ENCODE measurements at places on chromosomes 3 and 15.

GRCh38 chr15:42726114-42726513, 10.8 kb downstream of the CDAN1 start:
- DNase-seq: no peak

DNA sequence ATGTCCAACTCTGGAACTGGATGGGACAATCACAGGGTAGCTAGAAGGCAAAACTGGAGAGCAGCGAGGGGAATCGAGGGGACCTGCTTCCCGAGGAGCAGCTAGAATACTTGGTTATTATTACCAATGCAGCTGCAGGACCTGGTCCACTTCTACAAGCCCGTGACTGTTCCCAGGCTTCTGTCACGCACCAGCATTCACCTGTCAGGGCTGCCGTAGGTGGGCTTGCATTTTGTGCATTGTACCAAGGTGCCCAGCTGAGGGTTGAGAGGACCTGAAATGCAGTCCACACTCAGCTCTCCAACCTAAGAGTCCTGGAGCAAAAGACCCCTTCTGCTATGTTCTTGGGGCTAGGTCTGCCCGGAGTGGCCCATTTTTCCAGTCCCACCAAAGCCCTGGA, 2.3 kb downstream of the SEMA4B start:
- DNase-seq: no peak

DNA sequence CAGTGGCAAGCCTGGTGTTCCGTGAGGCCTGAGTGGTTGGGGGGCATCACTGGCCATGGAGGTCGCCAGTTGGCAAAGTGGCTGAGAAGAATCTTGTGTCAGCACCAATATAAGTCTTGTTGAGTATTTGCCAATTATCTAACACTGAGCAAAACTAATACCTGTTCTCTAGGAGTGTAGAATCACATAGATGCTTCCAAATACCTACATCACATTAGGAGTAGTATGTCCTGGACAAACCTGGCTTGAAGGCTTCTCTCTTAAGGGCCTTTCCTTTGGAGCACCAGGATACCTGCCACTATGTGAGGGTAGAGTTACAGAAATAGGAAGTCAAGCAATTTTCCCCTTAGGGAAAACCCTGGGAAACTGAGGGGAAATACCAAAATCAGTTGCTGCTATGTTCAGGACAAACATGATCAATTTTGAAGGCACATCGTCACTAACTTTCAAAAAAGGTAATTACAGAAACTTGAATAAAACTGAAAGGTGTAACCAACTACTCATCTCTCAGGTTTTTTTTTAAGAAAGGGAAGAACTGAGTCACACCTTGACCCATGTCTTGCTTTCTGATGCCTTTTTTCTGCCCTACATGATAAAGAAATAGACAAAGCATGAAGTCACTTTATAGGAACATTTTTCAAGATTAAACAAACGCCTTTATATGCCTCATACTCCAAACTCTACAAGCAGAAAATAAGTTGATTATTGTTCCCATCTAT, 100.4 kb downstream of the IMPG2 start:
- no peak for DNase-seq

GRCh38 chr3:76199382-76199781, 414.0 kb upstream of the ZNF717 start:
- DNase-seq: no peak

GRCh38 chr15:88894819-88895767, at the start of gene HAPLN3:
Gene HAPLN3, minus strand, starts transcription at chr15:88895544. Its CDS starts 8,246 bp downstream, at chr15:88887298.
- no peak for DNase-seq

DNA sequence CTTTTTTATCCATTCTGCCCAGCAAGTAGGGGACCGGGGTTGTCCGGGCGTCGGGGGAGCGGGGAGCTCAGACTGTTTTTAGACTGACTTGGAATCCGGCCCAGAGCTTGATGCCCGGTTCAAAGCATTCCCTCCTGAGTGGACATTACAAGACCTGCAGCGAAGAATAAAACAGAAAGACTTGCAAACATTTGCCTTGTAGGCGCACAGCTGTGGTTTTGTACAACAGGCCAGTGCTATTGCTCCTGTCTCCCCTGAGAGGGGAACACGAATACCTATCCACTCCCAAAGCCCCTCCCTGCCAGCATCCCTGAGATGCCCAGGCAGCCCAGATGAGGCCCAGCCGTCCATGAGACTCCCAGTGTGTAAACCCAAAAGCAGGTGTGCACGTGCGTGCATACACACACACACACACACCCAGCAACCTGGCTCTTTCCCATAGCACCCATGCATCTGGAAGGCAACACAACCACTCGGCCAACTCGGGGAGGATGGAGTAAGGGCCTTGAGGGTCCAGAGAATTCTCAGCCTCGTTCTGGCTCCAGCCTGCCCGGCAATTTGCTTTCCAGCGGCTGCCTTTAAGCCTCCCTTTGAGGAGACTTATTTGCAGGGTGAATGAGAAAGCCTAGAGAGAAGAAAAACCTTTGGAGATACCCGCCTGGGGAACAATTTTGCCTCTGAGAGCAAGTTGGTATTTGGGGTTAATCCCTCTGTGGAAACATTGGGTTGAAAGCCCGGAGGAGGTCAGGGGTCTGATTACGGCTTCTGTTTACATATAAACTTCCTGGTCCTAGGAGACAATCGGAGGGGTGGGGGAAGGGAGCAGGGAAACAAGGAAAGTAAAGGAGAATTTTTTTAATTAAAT, 161.0 kb upstream of the HES1 start:
- DNase-seq: no peak

- DNase-seq: no peak
Observed at GRCh38 chr3:182527745-182528144, 265.6 kb upstream of the ATP11B start.

GRCh38 chr3:9102240-9102981, 139.1 kb upstream of the RAD18 start:
- DNase-seq: no peak

GRCh38 chr3:177610262-177610661, 413.0 kb upstream of the TBL1XR1 start:
- DNase-seq: no peak

GRCh38 chr3:193894121-193894863, 241.7 kb upstream of the HES1 start:
- no peak for DNase-seq

DNA sequence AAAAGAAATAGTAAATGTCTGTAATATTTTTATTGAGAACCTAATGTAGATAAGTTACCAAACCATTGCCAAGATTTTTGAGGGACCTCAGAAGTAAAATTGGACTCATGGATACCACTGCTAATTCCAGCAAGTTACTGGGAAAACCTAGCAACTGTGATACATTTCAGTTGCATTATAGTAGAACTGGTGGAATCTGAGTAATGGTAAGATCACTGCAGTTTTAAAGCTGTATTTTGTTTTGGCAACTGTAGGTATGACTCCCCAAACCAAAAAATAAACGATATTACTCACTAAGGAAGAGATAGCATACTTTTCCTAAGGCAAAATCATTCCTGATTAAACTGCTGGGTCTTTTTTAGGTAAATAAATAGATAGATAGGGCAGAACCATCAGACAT, 54.0 kb downstream of the ARMC8 start:
- DNase-seq: no peak

GRCh38 chr15:61499376-61499775, 270.3 kb upstream of the RORA start:
- DNase-seq: no peak

GRCh38 chr15:101646672-101647071, 5.5 kb downstream of the TM2D3 start:
- no peak for DNase-seq

DNA sequence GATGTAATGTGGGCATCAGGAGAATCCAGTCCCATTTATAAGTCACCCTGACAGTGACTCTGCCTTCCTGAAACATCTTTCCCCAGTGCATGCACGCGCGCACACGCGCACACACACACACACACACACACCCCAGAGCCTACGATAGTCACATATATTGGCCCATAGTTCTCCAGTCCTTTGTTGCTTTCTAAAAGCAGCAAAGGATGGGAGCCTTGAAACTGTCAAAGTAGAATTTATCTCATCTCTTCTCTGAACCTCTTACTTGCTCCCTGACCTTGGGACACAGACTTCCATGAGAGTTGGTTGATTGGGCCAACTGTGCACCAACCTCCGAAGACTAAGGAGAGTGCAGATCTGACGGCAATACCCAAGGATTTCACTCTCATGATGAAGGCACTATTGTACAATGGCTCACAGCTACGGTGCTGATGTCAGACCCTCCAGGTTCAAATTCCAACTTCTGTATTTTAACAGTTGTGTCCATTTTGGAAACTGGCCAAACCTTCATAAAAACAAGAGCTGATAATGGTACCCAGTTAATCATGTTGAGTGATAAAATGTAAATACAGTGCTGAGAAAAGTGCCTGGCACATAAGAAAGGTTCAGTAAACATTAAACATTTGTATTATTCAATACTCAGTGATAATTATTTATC, 8.3 kb downstream of the CPA3 start:
- no peak for DNase-seq

GRCh38 chr3:178084938-178085816, 451.1 kb upstream of the KCNMB2 start:
- peak; percentile 87 for DNase-seq

GRCh38 chr15:69861331-69862171, 236.2 kb downstream of the TLE3 start:
- no peak for DNase-seq

DNA sequence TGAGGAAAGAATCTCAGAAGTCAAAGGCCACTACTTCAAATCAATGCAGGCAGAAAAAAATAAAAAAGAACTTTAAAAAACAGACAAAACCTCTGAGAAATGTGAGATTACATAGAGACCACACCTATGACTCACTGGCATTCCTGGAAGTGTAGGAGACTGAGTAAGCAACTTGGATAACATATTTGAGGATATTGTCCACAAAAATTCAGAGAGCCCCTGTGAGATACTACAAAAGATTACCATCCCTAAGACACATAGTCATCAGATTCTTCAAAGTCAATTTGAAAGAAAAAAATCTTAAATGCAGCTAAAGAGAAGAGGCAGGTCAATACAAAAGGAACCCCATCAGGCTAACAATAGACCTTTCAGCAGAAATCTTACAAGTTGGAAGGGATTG, 887.3 kb downstream of the NTRK3 start:
- DNase-seq: no peak

DNA sequence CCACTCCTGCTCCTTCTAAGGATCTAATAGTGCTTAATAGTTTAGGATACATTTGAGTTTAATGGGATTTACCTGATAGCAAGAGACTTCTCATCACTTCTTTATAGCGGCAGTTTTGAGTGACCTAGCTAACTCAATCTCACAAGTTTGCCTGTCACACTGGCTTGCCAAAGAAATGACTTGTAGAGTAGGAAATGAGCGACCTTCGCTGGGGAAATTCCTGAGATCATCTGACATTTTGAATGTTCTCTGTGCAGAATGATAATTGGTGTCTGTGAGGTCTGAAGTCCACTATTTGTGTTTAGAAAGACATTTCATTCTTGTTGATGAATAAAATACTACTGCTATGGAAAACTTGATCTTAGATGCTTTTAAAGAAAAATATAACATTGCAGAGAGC, 30.3 kb downstream of the SUCLG2 start:
- no peak for DNase-seq

- DNase-seq: no peak
Observed at GRCh38 chr3:70000028-70000410, 486 bp downstream of the SAMMSON start.

DNA sequence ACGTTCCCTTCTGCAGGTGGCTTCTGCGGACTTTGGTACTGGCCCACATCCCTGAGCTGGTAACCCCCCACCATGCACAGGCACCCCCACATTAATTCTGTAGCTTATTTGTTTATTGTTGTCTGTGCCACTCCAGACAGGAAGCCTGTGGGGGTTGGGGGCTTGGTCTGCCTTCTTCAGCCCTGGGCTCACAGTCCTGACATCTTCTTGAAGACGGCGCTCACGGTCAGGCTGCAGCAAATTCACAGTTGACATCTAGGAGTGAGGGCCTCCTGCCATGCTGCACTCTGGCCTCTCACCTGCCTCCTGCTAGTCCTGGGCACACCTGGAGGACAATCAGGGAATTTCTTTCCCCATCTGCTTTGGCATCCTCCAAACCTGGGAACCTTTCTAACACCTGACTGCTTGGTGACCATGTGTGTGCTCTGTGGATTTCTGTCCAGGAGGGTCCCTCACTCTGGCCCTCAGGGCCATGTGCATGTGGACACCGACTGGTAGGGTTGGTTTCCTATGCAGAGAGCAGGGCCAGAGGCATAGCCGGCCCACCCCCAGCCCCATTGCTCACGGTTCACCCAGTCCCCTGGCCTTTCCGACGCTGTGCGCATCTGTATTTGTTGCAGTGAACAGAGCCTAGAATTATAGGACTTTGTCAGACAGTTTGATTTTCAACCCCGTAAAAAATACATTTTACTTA, 68.8 kb downstream of the APBA2 start:
- no peak for DNase-seq

DNA sequence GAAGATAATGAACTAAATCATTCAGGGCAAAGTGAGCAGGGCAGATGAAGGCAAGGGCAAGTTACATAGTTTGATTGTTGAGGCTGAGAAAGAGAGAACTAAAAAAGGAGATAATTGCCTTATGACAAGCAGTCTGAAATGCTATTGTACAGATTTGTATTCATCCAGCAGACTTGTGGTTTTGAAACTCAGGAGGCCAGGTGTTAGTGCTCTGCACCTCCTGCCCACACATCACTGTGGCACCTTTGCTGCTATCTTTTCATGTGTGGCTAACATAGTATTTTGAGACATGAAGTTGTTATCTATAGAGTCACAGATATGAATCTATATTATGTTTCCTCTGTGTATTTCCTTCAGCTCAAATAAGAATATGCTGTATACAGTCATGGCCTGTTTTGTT, 24.3 kb upstream of the SUCLG2 start:
- no peak for DNase-seq

- DNase-seq: no peak
Observed at GRCh38 chr15:58522391-58522790, 90.6 kb downstream of the LIPC start.

DNA sequence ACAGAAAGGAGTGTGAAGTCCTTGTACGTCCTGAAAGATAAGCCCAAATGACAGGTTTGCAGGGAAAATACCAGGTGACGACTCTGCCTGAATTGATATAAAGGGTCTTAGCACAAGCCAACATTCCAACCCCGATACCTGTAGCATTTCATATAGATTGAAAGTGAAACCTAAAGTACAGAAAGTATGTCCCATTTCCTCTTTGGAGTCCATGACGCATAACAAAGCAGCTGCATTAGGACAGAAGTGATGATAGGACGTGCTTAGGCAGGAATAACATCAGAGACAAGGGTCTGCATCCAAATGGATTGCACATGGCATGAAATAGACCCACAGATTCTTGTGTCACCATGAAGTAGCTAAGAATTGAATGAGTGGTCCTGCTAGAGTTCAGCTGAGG, 187.0 kb upstream of the ROBO1 start:
- no peak for DNase-seq

- no peak for DNase-seq
Observed at GRCh38 chr15:69940441-69941300, 157.0 kb downstream of the TLE3 start.

- no peak for DNase-seq
Observed at GRCh38 chr3:37902674-37903073, 41.0 kb downstream of the CTDSPL start.

GRCh38 chr15:93913310-93913709, 318.1 kb upstream of the MCTP2 start:
- DNase-seq: no peak

DNA sequence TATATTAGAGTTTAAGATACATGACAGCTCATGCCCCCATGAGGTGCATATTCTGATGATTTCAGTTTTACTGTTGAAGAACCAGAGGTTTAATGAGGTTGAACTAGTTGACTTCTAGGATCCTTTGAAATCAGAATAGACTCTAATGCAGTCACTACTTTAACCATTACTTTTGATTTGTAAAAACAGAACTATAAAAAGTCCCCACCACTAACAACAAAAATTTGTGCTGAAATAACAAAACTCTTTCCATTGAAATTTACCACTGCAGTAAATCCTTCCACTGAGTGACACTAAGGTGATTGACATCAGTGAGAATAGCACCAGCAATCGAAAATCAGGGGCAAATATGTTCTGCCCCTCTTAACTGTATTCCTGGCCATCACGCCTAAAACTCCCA, 214.1 kb downstream of the SHQ1 start:
- no peak for DNase-seq
